ENCODE measurements at places on chromosomes 2 and 18.

DNA sequence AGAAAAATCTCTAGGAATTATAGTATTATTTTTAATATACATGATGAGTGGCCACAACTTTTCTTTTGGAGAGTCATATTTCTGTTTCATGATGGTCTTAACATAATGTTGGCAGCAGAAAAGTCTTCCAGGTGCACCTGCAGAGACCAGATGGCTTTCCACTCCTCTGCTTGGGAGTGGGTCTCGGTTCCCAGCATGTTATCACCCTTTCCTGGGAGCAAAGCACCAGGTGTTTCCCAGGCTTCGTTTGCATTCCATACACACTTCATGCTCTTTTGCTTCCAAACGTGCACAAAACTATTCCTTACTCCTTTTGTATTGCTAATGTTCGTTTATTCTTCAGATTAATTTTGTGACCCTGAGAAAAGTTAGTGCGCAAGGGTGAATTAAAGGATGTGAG is 305.2 kb downstream of the CDH2 start:
- no peak for DNase-seq

DNA sequence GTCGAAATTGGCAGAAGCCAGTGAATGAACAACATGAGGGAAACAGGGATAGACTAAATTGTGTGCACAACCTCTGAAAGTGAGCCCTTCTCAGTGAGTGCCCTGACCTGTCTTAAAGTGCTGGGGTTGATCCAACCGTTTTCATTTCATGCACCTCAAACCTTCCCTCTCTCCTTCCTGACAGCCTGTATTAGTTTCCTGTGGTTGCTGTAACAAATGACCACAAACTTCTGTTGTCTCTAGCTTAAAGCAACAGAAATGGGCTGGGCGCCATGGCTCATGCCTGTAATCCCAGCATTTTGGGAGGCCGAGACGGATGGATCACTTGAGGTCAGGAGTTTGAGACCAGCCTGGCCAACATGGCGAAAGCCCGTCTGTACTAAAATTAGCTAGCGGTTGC is 48.8 kb upstream of the PPP1CB start:
- no peak for DNase-seq

- DNase-seq: no peak
Observed at GRCh38 chr2:168642873-168643272, 159.6 kb upstream of the NOSTRIN start.

- DNase-seq: no peak
Observed at GRCh38 chr2:75135776-75136400, 63.4 kb downstream of the TACR1 start.
